ENCODE measurements at places on chromosomes 5 and 9.

DNA sequence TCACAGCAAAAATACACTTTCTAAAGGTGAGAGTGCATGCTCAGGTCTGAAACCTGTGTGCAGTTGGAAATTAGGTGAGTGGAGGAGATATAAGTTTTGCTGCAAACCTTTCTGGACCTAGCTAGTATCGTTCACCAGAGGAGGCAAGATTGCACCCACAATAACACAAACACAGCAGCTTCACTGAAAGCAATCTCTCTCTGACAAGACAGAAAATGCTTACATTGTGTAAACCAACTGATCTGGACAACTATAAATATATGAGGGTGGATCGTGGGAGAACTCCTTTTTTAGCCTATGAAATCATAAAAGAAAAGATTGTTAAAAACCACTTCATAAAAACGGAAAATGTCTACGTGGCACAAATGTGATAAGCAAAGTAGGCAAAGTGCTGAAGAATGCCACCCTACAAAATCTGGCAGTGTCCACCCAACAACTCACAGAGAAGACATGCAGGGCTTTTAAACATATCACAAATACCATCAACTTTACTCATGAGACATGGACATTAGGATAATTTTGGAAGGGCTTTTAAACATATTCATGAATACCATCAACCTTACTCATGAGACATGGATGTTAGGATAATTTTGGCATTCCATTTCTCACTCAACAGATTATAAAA, 134.3 kb downstream of the CDH18 start:
- DNase-seq: no peak

- DNase-seq: no peak
Measured at GRCh38 chr9:82757924-82758323, 305.0 kb downstream of the RASEF start.

DNA sequence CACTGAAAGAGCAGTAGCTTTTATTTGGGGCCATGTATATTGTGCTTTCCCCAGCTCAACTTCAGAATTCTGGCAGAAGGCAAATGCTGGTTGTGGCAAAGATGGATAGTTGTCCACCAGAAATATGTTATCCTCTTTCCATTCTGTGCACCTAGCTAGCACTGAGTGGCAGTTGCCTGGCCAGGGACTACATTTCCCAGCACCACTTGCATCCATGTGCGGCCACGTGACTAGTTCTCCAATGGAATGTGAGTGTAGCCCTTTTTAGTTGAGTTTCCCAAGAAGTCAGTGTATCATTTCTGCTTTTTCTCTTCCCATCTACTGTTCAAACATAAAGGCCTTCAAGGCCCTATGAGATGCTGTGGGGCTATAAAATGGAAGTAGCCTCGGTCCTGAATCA, 354.0 kb upstream of the CLINT1 start:
- DNase-seq: no peak

DNA sequence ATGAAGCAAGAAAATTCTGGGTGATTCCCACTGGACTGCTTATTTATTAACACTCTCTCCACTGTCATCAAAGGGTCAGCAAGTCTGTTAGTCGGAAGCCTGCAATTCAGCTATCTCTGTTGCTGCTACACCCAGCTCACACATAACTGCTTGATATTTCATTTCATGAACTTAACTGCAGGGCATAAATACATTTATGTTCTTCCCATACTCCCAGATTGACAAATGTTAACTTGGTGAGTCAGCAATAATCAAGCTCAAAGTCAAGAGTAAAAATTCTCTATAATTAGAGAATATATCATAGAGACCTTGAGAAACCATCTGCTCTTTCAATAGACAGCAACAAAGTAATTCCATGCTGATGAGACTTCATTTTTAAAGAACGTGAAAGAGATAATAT, 198.8 kb downstream of the ADAMTS12 start:
- DNase-seq: no peak

- DNase-seq: no peak
Measured at GRCh38 chr5:138929571-138929955, 54.4 kb upstream of the LRRTM2 start.

- DNase-seq: no peak
Measured at GRCh38 chr5:181114284-181114843, 16.6 kb downstream of the OR2V1 start.

DNA sequence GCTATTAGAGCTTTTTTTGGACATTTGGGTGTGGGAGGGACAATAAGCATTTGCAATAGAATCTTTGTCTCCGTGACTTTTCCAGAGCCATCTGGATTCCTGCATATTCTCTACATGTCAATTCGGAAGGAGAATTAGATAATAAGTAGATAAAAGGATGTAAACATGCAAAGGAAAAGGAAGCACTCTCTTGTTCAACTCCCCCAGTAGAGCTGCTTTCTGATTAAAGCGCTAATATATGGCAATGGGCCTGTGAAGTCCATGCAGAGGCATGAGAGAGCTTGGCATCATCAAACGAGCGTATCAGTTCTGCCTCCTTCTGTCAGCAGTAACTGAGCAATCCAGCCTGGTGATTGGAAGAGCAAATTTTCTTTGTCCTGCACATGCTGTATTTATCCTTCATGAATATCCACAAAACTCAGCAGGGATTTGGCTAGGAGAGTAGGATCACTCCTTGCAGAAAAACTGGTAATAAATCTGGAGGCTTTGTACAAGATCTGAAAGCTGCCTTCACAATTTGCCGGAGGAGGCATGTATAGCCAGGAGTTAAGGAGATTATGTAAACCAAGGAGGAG, 1752.9 kb downstream of the MAT2B start:
- no peak for DNase-seq

- no peak for DNase-seq
Measured at GRCh38 chr9:130934702-130935647, 4.1 kb downstream of the FIBCD1 start.

- DNase-seq: no peak
Measured at GRCh38 chr5:162567644-162568043, 500.1 kb downstream of the GABRG2 start.

Data from stimulated activated CD8-positive, alpha-beta memory T cell treated with anti-CD3 and anti-CD28 coated beads, Interleukin-4, amount 100 ng/mL, for 48 hours (primary cell).